Liver (tissue), 10 donors: ENCODE measurements at places on chromosomes 7 and 10. TPM values are rescaled to one million over a fixed set of nuclear protein-coding genes. Genes with fewer than 3 reads are reported as not detected.

The SYCE1 gene
- total RNA-seq = not detected

The CALY gene
- total RNA-seq = not detected

The PPP1R17 gene
- not detected for total RNA-seq

The RBP4 gene
- total RNA-seq = 1,174 TPM

The SLC13A4 gene
- 0.17 TPM for total RNA-seq

The ZPBP gene
- total RNA-seq = 0.17 TPM

The OR2A42 gene
- not detected for total RNA-seq

The XPNPEP1 gene
- total RNA-seq = 38.1 TPM

The SLC26A5 gene
- total RNA-seq = 0.67 TPM

The BICC1 gene
- total RNA-seq = 6.1 TPM

DNA sequence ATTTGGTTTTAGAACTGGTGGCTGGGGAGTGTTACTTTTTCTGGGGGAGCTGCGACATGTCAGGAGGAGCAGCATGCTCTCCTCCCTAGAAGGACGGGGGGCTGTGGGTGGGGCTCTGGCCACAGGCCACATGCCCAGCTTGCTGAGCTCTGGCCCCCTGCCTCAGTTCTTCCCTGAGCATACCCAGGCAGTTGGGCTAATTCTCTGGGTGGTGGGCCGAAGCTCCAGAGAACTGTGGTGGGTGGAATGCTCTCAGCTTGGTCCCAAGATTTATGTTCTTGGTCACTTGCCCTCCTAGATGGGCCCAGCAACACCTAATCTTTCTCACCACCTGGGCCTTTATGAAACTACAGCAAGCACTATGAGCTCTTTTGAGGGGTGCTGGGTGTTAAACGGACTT lies 5.1 kb upstream of the ZNF775 start:
- peaks cover 19% of the 10 kb centered on the region for H3K36me3 ChIP-seq
- no peak overlapping the region for H3K4me3 ChIP-seq
- no peak overlapping the region for H3K27ac ChIP-seq
- no peaks in the 10 kb centered on the region for H3K27me3 ChIP-seq
- peaks cover 68% of the 10 kb centered on the region for H3K4me1 ChIP-seq

DNA sequence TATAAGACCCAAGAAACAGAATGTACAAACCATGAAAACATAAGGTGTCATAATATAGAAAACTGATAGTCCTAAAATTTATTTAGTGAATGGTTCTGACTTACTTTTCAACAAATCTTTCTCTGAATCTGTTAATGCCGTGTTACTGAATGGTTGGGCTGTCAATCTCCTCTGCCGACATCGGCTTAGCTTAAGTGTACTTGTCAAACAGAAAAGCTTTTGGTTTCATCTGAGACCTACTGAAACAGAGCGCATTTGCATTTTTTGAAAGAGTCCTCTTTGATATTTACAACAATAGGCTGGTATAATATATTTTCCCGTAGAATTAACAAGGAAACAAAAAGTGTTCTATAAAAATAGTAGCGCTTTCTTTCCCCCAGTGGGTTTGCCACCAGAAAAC lies 120.9 kb upstream of the ZNF804B start:
- DNase-seq = no peak
- no peak overlapping the region for H3K4me3 ChIP-seq
- no peak overlapping the region for H3K27ac ChIP-seq
- H3K4me1 ChIP-seq = no peaks in the 10 kb centered on the region

DNA sequence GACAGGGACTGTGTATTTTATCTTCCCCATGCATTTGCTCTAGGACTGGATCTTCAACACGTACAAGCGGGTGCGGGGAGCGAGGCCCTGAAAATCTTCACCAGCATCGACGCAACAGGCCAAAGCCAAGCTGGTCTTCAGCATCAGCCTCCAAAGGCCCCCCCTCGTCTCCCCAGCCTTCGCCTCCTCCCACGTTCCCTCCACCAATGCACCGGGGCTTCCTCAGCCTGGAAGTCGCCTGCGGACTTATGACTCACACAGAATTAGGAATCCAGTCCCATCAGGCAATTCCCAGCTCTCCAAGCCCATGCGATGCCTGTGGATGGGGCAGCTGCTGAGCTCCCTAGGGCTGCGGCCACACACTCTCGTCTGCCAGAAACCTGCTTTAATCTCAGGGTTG lies 36.3 kb upstream of the RNF32 start:
- H3K4me3 ChIP-seq = no peak overlapping the region
- H3K36me3 ChIP-seq = no peaks in the 10 kb centered on the region
- no peak overlapping the region for H3K27ac ChIP-seq
- H3K27me3 ChIP-seq = no peaks in the 10 kb centered on the region
- DNase-seq = no peak

GRCh38 chr10:74133923-74134820 lies 16.5 kb downstream of the AP3M1 start:
- DNase-seq = no peak
- peaks cover 29% of the 10 kb centered on the region for H3K36me3 ChIP-seq
- H3K4me1 ChIP-seq = no peaks in the 10 kb centered on the region
- H3K27me3 ChIP-seq = no peaks in the 10 kb centered on the region

DNA sequence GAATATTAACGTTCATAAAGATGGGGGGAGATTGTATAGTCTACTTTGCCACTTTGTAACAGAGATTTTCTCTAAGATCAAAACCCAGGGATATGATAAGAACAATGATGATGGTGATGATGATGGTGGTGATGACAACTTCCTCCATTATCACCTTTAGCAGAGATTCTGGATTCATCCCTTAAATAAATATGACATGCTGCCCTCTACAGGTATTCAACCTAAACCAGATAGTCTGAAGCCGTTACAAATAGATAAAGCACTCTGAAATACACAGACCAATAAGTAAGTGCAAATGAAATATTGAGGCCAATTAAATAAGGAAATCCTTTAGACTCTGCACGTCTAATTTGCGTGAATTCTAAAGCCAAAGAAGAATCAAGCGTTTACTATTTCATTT lies 211.5 kb downstream of the CREB5 start:
- H3K4me1 ChIP-seq = no peaks in the 10 kb centered on the region
- no peaks in the 10 kb centered on the region for H3K36me3 ChIP-seq
- no peaks in the 10 kb centered on the region for H3K27me3 ChIP-seq
- DNase-seq = no peak
- no peak overlapping the region for H3K27ac ChIP-seq

DNA sequence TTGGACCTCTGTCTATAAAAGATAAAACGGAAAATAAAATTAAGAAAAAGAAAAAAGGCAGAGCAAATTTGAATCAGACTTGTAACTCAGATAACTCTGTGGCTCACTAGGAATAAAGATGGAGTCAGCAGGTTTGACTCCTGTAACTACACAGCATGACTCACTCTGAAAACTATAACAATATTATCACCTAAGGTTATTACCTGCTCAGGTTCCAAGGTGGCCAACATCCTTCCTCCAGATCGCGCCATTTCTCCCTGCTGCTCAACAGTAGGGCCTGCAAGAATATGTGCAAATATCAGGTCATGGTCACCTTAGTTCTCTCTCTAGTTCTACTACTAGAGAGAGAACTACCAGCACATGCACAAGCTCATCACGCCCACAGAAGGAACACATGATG lies 30.0 kb downstream of the ALDH18A1 start:
- no peak overlapping the region for H3K27ac ChIP-seq
- H3K4me1 ChIP-seq = no peaks in the 10 kb centered on the region
- H3K36me3 ChIP-seq = peaks cover 8% of the 10 kb centered on the region
- DNase-seq = no peak
- H3K27me3 ChIP-seq = no peaks in the 10 kb centered on the region

DNA sequence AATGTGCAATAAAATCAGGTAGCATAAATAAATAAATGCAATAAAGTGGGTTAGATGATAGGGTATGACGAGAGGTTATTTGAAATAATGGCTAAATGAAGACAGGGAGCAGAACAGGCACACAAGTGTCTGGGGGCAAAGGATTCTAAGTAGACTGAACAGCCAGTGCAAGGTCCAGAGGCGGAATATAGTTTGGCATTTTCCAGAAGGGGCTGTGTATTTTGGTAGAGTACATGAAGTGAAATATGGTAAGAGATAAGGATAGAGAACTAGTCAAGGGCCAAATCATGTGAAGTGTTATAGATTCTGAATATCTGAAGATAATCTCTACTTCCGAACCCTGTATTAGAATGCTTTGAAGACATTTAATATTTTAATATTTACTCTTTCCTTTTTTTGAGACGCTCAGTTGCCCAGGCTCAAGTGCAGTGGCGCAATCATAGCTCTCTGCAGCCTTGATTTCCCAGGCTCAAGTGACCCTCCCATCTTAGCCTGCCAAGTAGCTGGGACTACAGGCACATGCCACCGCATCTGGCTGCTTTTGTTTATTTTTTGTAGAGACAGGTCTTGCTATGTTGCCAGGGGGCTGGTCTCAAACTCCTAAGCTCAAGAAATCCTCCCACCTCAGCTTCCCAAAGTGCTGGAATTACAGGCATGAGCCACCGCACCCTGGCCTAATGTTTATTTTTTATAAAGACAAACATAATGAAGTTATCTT lies 44.4 kb upstream of the CD36 start:
- no peaks in the 10 kb centered on the region for H3K4me1 ChIP-seq
- no peak for DNase-seq
- no peaks in the 10 kb centered on the region for H3K36me3 ChIP-seq
- no peaks in the 10 kb centered on the region for H3K27me3 ChIP-seq

DNA sequence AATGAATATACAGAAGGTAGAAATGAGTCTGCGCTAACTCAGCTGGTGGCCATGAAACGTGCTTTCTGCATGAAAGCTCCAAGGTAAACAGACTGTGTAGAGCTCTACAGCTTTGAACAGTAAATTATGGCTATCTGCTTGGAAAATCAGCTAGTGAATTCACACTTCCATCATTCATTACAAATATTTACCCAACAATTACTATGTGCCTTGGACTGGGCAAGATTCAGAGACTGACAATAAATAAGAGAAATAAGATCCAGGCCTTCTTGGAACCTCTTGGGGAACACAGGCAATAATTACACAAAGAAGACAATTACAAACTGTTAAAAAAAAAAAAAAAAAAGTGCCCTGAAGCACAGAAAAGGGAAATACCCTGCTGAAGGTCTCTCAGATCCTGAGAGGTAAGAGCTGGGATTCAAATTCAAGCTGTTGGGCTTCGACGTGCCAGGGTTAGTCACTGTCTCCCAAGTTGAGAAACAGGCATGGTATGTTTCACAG lies 15.8 kb downstream of the TSPAN12 start:
- H3K4me3 ChIP-seq = no peak overlapping the region
- peaks cover 6% of the 10 kb centered on the region for H3K4me1 ChIP-seq
- H3K27ac ChIP-seq = no peak overlapping the region
- DNase-seq = no peak

- H3K27ac ChIP-seq = no peak overlapping the region
- no peak overlapping the region for H3K4me3 ChIP-seq
- H3K4me1 ChIP-seq = peaks cover 5% of the 10 kb centered on the region
Observed at GRCh38 chr7:128132426-128133069, 101.3 kb upstream of the LRRC4 start.

GRCh38 chr10:29791773-29792172 lies 157.0 kb upstream of the SVIL start:
- H3K4me3 ChIP-seq = no peak overlapping the region
- no peaks in the 10 kb centered on the region for H3K4me1 ChIP-seq
- H3K36me3 ChIP-seq = no peaks in the 10 kb centered on the region
- no peaks in the 10 kb centered on the region for H3K27me3 ChIP-seq

GRCh38 chr10:92222603-92223262 lies 68.1 kb downstream of the CPEB3 start:
- H3K4me1 ChIP-seq = no peaks in the 10 kb centered on the region
- H3K4me3 ChIP-seq = no peak overlapping the region
- H3K27me3 ChIP-seq = no peaks in the 10 kb centered on the region

- no peak overlapping the region for H3K4me3 ChIP-seq
- no peaks in the 10 kb centered on the region for H3K36me3 ChIP-seq
- H3K27ac ChIP-seq = no peak overlapping the region
- no peaks in the 10 kb centered on the region for H3K27me3 ChIP-seq
- H3K4me1 ChIP-seq = no peaks in the 10 kb centered on the region
Observed at GRCh38 chr7:26454180-26454579, 162.5 kb downstream of the SNX10 start.

- H3K27me3 ChIP-seq = peaks cover 3% of the 10 kb centered on the region
- no peaks in the 10 kb centered on the region for H3K36me3 ChIP-seq
- no peak for DNase-seq
- H3K4me1 ChIP-seq = no peaks in the 10 kb centered on the region
- H3K4me3 ChIP-seq = no peak overlapping the region
Observed at GRCh38 chr7:82594665-82595064, 151.1 kb upstream of the CACNA2D1 start.

DNA sequence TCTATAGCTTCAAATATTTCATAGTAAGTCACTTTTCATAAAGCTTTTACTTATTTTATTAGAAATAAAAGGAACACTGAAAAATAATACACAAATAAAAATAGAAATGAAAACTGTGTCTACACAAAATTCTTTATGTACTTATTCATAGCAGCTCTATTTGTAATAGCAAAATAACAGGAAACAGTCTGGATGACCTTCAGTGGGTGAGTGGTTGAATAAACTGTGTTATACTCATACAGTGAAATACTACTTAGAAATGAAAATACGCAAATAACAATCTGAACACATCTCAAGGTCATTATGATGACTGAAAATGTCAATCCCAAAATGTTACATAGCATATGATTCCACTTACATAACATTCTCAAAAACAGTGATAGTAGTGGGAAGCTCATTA lies 138.7 kb upstream of the PCLO start:
- H3K4me3 ChIP-seq = no peak overlapping the region
- no peaks in the 10 kb centered on the region for H3K4me1 ChIP-seq
- DNase-seq = no peak
- H3K36me3 ChIP-seq = no peaks in the 10 kb centered on the region
- H3K27me3 ChIP-seq = no peaks in the 10 kb centered on the region

- no peak for DNase-seq
- H3K36me3 ChIP-seq = no peaks in the 10 kb centered on the region
- H3K27me3 ChIP-seq = no peaks in the 10 kb centered on the region
- no peak overlapping the region for H3K4me3 ChIP-seq
- H3K4me1 ChIP-seq = no peaks in the 10 kb centered on the region
Observed at GRCh38 chr10:55002420-55002819, 201.4 kb upstream of the PCDH15 start.

DNA sequence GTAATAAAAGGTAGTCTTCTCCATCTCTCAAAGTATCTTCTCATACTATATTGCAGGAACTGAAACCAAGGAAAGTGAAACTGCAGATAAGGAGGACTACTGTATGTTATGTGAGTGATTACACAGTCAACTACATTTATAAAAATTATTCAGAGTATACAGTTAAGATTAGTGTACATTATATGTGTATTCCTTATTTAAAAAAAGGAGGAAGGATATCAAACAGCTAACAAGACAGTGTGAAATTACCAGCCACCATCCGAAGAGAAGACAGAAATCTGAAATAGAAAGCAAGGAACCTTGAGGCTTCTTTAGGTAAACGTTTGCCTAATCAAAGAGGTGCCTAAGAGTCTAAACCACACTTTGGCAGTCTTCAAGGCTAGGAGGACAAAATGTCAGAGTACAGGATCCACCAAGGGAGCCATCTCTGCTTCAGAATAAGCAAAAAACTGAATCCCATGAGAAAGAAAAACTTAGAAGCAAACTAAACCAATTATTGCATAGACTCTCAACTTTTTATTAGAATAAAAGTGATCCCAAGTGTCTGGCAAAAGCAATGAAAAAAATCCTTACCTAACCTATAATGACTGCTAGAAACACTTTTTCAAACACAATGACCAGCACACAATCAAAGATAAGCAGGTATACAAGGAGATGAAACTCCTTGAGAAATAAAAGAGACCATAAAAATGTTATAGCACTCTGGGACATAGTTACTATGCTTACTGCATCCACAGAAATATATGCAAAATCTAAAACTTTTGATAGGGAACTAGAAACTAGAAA lies 6.4 kb downstream of the USP6NL start:
- H3K27ac ChIP-seq = peak overlapping the region; percentile 49
- H3K27me3 ChIP-seq = no peaks in the 10 kb centered on the region
- peaks cover 45% of the 10 kb centered on the region for H3K4me1 ChIP-seq

- H3K27ac ChIP-seq = no peak overlapping the region
- peaks cover 4% of the 10 kb centered on the region for H3K36me3 ChIP-seq
- H3K4me1 ChIP-seq = no peaks in the 10 kb centered on the region
- no peak overlapping the region for H3K4me3 ChIP-seq
- H3K27me3 ChIP-seq = no peaks in the 10 kb centered on the region
- no peak for DNase-seq
Observed at GRCh38 chr10:21624951-21625350, 90.9 kb downstream of the MLLT10 start.
